ENCODE measurements at places on chromosomes 6 and 20. TPM values are rescaled to one million over a fixed set of nuclear protein-coding genes. Genes with fewer than 3 reads are reported as not detected.

The CLIC5 gene
- 372 TPM for total RNA-seq

GRCh38 chr6:144065213-144065660 is 30.1 kb downstream of the SF3B5 start:
- H3K27ac ChIP-seq = no peak overlapping the region
- no peaks in the 10 kb centered on the region for H3K36me3 ChIP-seq
- peaks cover 21% of the 10 kb centered on the region for H3K4me1 ChIP-seq

DNA sequence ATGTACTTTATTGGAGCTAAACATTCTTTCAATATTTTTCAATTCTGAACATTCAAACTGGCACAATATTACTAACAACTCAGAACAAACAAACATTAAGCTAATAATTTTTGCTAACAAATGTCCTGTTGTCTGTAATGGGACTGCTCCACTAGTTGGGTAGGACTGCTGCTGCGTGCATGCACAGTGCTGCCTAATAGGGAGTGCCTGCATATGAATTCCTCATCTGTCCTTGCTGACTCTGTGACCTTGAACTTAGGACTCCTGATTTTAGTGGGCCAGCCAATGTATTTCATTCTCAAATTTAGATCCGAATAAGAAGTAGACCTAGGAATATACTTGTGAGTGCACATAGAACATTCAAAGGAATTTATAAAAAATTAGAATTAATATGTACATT is 196.5 kb upstream of the RAB32 start:
- DNase-seq = no peak
- no peaks in the 10 kb centered on the region for H3K36me3 ChIP-seq
- no peak overlapping the region for H3K27ac ChIP-seq

GRCh38 chr20:37259865-37260264 is 1.7 kb downstream of the GHRH start:
- no peak for DNase-seq
- H3K4me1 ChIP-seq = no peaks in the 10 kb centered on the region
- H3K36me3 ChIP-seq = no peaks in the 10 kb centered on the region
- no peak overlapping the region for H3K4me3 ChIP-seq
- peaks cover 17% of the 10 kb centered on the region for H3K27me3 ChIP-seq

DNA sequence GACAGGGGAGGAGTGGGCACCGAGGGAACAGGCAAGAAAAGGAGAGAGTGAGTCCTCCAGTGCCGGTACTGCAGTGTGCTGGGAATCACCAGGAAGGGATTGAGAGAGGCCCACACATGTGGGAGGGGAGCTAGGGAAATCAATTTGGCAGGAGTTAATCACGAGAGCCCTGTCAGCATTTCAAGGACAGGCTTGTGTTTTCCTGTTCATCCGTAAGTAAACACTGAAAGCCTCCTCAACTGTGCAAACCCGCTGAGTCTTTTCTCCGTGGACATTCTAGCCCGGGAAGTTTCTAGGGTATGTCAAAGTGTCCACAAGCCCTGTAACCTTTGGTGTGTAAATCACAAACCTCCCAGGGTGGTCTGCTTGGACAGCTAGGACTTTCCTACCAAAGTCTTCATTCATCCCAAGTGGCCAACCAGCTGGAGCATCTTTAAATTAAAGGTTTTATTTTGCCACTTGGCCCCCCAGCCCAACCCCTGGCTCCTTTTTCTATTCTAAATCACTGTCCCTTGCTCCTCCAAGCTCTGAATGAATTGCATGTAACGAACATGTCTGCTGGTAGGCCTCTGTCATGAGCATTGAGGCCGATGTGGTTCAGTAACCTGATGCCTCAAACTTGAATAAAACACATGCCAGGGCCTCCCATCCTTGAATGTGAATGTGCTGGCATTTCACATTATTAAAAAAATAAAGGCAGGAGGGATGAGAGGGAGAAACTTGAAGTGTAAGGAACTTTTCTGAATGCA is 149.1 kb downstream of the ZNF217 start:
- H3K4me3 ChIP-seq = no peak overlapping the region
- no peak overlapping the region for H3K27ac ChIP-seq
- no peaks in the 10 kb centered on the region for H3K4me1 ChIP-seq

The LYRM4 gene
- total RNA-seq = 26.6 TPM

DNA sequence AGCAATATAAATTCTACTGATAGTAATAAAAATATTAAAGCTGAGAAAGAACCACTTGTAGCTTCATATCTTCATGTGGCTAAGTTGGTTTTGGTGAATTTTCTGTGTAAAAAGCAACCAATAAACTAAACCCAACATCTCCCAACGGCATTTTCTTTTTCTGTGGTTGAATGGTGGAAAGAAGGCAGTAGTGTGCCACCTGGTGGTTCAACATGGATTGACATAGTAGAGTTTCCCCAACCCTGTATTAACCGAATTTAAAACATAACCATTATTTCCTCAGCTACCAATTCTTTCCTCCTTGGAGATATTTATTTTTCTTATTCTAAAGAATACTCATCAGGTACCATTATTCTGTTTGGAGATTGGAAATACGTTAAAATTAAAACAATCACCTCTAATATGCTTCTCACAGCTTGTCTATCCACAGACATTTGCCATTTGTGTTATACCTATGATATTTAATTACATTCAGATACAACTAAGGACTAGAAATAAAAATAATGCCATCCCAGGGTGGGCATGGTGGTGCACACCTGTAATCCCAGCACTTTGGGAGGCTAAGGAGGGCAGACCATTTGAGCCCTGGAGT is 117.1 kb upstream of the EEF1E1 start:
- H3K4me3 ChIP-seq = no peak overlapping the region
- H3K4me1 ChIP-seq = no peaks in the 10 kb centered on the region
- no peaks in the 10 kb centered on the region for H3K27me3 ChIP-seq
- no peak for DNase-seq
- no peaks in the 10 kb centered on the region for H3K36me3 ChIP-seq

DNA sequence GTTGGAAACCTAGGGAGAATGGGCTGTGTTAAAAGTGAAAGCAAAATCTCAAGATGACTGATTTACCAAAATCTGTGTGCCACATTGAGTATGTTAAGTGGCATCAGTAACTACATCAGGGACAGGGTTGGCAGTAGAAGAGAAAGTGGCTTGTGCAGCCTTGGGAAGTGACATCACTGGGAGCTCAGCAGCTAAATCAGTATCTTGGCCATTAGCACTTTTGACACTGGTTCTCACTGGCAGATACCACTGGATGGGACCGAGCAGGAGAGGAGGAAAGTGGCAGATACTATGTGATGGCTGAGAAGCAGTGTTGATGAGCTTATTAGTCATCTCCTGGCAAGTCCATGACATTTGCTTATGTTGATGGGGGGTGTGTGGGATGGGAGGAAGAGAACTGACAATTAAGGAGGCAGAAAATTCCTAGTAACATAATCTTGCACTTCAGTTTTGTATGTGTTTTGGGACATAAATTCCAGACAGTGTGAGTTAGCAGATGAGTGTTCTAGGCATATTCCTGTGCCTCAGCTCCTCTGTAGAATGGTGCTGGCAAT is 322.2 kb downstream of the SOX4 start:
- H3K4me1 ChIP-seq = peaks cover 25% of the 10 kb centered on the region
- no peak overlapping the region for H3K27ac ChIP-seq
- H3K36me3 ChIP-seq = no peaks in the 10 kb centered on the region
- no peaks in the 10 kb centered on the region for H3K27me3 ChIP-seq

DNA sequence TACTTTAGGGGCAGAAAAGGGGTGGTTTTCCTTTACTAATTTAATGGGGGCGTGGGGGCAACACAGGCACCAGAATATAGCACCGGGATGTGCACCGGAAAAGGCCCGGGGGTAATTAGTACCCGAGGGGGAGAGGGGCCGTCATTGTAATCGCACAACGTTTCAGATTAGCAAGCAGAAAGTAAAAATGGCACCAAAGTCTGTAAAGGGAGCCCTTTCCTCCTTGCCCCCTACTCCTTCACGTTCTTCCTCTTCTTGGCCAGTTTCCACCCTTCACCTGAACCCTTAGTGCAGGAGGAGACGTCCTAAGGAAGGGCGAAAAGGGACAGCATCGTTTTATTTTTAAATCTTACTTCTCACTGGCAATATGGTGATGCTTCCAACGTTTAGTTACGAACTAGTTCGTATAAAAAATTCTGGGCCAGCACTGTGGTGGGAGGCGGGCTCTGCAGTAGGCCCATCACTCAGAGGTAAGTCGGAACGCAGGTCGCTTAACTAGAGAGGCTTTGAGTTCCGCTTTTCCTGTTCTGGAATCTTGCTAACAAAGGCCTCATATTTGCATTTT is 742 bp upstream of the CEP85L start:
- H3K36me3 ChIP-seq = no peaks in the 10 kb centered on the region
- no peak for DNase-seq
- H3K27me3 ChIP-seq = no peaks in the 10 kb centered on the region
- H3K27ac ChIP-seq = peak overlapping the region; percentile 97
- H3K4me3 ChIP-seq = peak overlapping the region; percentile 85
- peaks cover 17% of the 10 kb centered on the region for H3K4me1 ChIP-seq

The ARFRP1 gene
- 43.8 TPM for total RNA-seq

- peaks cover 15% of the 10 kb centered on the region for H3K4me1 ChIP-seq
- no peak for DNase-seq
- H3K27ac ChIP-seq = no peak overlapping the region
- H3K27me3 ChIP-seq = no peaks in the 10 kb centered on the region
Observed at GRCh38 chr6:1770968-1771723, 161.4 kb downstream of the FOXC1 start.

The NNAT gene
- total RNA-seq = not detected

The HLA-DQA1 gene
- total RNA-seq = 20.4 TPM

GRCh38 chr6:4853782-4854511 is 77.7 kb downstream of the CDYL start:
- H3K27ac ChIP-seq = no peak overlapping the region
- no peak overlapping the region for H3K4me3 ChIP-seq
- H3K36me3 ChIP-seq = no peaks in the 10 kb centered on the region
- no peak for DNase-seq

DNA sequence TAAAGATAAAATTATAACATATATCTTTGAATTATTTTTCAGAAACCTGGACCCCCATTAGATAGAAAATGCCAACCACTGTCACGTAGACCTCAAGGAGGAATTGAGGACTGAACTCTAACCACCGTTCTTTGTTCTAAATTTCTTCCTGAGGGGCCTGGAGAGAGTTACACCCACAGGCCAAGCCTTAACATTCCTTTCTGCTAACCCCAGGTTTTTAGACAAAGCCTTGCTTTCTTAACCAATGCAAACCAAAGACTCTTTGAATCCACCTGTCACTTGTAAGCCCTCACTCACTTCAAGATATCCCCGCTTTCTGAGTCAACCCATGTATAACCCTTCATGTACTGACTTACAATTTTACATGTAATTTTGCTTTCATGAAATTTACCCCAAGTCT is 41.0 kb downstream of the SNX14 start:
- H3K4me1 ChIP-seq = no peaks in the 10 kb centered on the region
- peaks cover 88% of the 10 kb centered on the region for H3K36me3 ChIP-seq
- no peaks in the 10 kb centered on the region for H3K27me3 ChIP-seq
- no peak overlapping the region for H3K4me3 ChIP-seq

The RIPPLY2 gene
- total RNA-seq = not detected

The MOXD1 gene
- total RNA-seq = 1.9 TPM

The IL17A gene
- not detected for total RNA-seq

The EDN3 gene
- not detected for total RNA-seq

The CEP85L gene
- total RNA-seq = 8.3 TPM

- H3K4me1 ChIP-seq = no peaks in the 10 kb centered on the region
- DNase-seq = no peak
- peaks cover 3% of the 10 kb centered on the region for H3K27me3 ChIP-seq
- H3K27ac ChIP-seq = no peak overlapping the region
- no peak overlapping the region for H3K4me3 ChIP-seq
- H3K36me3 ChIP-seq = no peaks in the 10 kb centered on the region
Observed at GRCh38 chr6:169849396-169849795, 98.0 kb downstream of the ERMARD start.

GRCh38 chr20:38520261-38520660 is 47.6 kb downstream of the RALGAPB start:
- no peak overlapping the region for H3K27ac ChIP-seq
- H3K27me3 ChIP-seq = no peaks in the 10 kb centered on the region
- DNase-seq = no peak
- no peak overlapping the region for H3K4me3 ChIP-seq
- H3K4me1 ChIP-seq = no peaks in the 10 kb centered on the region
- H3K36me3 ChIP-seq = no peaks in the 10 kb centered on the region

GRCh38 chr6:156942266-156942665 is 165.1 kb downstream of the ARID1B start:
- peaks cover 46% of the 10 kb centered on the region for H3K4me1 ChIP-seq
- no peaks in the 10 kb centered on the region for H3K27me3 ChIP-seq
- no peak for DNase-seq
- no peaks in the 10 kb centered on the region for H3K36me3 ChIP-seq

DNA sequence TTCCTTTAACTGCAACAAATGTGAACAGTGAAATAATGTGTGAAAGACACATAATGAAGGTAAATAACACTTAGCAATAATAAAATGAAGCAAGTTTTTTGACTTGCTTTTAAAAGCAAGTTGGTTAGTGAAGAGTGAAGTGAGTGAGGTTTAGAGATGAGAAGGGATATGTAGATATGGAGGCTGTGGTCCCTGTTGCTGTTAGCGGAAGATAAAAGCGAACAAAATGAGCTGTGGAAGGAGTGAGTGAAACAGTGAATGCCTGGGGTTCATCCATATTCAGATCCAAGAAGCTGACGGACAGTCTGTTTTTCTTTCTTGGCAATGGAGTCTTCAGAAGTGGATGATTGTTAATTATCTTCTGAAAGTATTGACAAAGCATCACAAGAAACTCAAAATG is 23.5 kb downstream of the ZBTB9 start:
- H3K27ac ChIP-seq = no peak overlapping the region
- no peaks in the 10 kb centered on the region for H3K27me3 ChIP-seq
- H3K36me3 ChIP-seq = no peaks in the 10 kb centered on the region
- no peak for DNase-seq

- no peak for DNase-seq
- no peaks in the 10 kb centered on the region for H3K36me3 ChIP-seq
- H3K27me3 ChIP-seq = no peaks in the 10 kb centered on the region
- H3K27ac ChIP-seq = no peak overlapping the region
- no peak overlapping the region for H3K4me3 ChIP-seq
Observed at GRCh38 chr6:86535100-86535499, 402.2 kb upstream of the HTR1E start.

The NCR2 gene
- total RNA-seq = not detected

The SMPD2 gene
- total RNA-seq = 3.7 TPM

DNA sequence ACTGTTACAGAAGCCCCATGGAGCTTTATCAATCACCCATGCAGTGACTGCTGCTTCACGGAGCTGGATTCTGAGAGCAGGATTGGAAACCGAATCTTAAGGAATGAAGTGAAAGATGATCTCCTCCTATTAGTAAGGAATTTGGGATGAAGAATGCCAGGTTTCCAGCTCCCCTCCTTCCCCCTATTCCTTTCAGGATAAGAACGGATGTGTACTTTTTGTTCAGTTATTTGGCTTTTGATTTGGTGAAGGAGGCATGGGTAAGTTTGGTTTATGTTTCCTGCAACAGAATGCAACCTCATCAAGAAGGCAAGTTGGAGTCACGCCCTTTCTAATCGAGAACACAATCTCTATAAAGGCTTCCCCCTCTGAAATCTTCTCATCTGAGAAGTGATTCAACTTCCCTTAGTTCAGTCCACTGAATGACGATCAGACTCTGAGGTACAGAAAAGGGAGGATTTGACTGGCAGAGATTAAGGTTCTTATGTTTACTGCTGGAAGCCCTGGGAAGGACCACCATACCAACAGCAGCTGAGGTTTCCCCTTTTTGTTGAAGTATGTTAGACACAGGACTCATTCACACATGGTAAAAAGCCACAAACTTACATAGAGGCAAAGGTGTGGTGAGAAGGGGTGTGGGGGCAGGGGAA is 5.5 kb downstream of the ELMO2 start:
- no peak for DNase-seq
- peak overlapping the region; percentile 78 for H3K27ac ChIP-seq
- H3K4me1 ChIP-seq = peaks cover 87% of the 10 kb centered on the region
- H3K4me3 ChIP-seq = peak overlapping the region; percentile 18
- H3K36me3 ChIP-seq = peaks cover 23% of the 10 kb centered on the region
